ENCODE measurements at places on chromosomes 12 and 14.
A peak's percentile ranks its signal among the peaks of the same experiment; 100 is the strongest.

DNA sequence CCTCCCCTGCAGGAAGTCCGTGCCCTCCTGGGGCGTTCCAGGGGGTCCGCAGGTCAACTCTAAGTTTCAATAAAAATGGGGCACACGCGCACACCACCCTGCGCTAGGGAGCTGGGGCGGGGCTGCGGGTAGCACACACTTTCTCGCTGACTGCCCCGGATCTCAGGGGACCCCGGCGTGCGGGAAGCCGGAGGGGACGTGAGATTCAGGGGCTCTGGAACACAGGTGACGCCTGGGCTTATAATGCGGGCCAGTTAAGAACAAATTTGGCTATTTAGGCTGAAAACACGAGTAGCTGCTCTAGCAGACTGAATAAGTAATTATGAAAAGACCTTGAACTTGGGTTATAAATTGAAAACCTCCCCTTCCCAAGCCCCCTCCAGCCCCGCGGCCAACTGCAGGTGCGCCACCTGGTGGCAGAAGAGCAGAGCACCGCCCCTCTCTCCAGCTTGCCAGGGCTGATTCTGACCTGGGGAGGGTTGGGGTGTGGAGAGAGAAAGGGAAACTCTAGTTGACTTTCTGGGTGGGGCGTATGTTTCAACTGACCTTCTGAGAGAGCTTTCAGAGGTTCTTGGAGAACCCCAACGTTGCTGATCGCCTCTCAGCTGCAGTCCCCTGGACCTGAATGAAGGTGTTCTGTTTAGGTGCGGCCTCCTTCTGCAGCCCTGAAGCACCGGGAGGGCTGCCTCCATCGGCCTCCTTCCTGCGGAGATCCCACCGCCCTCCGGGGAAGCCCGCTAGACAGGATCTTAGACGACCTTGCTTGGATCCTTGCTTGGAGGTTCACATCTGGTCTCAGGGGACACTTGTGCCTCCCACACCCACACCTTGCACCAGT lies 118.4 kb upstream of the EVL start:
- DNase-seq, result no peak

DNA sequence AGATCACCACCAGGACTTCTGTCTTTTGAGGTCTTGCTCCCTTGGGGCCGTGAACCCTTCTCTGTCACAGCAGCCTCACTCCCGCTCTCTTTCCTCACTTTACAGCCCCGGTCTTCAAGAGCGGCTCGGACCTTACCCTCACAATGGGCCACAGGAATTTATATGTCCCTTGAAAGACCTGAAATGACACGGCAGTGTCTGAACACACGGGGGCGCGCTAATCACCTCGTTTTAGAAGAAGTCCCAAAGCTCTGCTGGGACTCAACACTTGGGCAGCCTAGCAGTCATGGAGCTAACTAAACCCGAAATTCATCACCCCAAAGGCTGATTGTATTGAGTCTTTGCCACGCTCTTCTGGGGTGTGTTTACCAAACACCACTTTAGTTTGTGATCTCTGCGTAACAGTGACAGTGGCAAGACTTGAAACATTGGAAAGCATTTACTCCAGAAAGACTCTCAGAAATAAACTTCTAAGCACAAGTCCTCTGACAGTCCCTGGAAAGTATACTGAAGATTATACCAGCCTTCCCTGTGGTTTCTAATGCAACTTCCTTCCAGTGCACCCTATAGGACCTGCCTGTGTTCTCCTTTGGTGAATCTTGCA lies 29.0 kb downstream of the SERPINA11 start:
- DNase-seq, result peak; percentile 79

GRCh38 chr12:82414044-82414443 lies 55.7 kb downstream of the METTL25 start:
- peak; percentile 3 for DNase-seq

- DNase-seq, result peak; percentile 68
These were observed at the start of gene CCDC177 for GRCh38 chr14:69574263-69574953. Gene CCDC177, minus strand, starts transcription at chr14:69574871. Its CDS starts 1,249 bp downstream, at chr14:69573622.

DNA sequence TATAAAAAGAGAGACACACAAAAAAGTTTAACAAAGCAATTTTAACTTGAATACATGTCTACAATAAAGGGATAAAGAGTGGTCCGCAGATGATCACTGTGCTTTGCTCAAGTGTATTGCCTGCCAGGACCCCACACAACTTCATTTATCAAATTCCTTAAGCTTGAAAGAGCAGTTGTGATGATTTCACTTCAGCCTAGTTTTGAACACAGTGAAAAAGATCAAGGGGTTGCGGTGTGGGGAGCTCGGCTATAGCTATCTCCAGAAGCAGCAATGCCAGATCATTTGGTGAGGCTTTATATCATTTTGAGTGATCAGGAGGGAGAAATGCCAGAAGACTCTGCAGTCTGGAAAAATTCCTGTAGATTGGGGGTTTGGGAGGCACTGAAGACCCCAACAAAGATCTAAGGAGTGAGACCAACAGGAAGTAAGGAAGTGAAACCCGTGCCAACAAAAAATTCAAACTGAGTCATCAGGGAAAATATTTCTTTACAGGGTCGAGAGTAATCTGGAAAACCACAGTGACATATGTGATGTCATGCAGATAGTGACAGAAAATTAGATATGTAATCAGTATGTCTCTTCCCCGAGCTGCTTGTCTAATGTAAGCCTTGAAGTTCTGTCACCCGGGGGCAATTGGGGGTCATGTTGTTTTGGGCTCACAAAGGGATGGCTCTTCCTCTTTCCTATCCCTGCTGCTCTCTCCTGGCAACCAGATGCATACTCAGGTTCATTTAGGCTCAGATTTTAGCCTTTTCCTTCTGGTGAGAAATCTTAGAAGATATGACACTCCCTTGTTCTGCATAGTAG lies 221.8 kb downstream of the MSRB3 start:
- peak; percentile 33 for DNase-seq

DNA sequence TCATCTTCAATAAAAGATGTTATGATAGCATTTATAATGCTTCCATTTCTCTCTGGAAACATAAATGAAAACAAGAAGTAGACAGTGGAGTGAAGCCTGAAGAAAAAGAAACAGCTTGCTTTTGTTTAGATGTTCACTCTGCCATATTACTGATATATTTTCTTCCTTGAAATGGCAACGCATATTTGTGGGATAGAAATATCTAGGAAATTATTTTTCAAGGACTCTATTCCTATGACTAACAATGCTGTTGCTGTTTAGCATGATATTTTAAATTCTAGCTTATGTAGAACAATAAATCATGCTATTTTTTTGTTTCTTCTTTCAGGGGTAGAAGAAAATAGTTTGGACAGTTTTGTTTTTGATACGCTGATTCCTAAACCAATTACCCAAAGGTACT lies 359.0 kb downstream of the NAV3 start:
- DNase-seq, result no peak

- DNase-seq, result no peak
These were observed 78.2 kb downstream of the SCN8A start for GRCh38 chr12:51669271-51669670.

DNA sequence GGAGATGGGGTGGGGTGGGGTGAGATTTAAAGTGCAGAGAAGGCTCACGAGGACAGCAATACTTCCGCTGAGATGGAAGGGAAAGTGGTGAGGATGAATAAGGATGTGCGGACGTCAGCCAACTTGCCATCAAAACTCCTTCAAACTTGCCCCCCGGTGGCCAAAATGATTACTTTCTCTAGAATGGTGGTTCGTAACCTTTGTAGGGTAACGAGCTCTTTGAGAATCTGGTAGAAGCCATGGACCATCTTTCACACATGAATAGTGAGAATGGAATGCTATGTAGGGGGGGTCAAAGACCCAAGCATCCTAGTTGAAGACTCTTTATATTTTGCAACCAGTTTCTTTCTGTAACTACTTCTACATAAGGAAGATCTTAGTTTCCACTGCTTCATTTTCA lies 245.9 kb upstream of the DDHD1 start:
- peak; percentile 42 for DNase-seq

DNA sequence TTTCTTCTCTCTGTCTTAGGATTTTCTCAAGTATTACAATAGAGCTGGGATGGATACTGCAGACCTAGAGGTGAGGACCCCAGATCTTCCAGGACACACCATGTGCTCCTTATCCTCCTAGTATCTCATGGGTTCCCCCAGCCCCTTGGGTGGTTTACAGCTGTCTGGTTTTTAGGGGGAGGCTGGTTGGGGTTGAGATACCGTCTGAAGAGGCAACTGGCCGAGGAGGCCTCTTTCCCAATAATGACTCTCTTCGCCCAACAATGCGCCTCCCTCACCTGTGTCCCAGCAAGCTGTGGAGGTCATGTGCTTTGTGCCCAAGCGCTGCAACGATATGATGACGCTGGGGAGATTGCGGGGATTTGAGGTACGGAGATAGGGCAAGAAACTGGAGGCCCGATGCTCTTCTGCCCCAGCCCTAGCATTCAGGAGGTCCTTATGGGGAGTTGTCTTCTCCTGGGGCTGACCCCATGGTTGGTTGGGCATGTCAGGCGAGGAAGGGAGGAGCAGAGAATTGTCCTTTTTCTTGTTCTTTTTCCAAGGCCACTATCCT lies 3.8 kb downstream of the ARHGEF25 start:
- no peak for DNase-seq

DNA sequence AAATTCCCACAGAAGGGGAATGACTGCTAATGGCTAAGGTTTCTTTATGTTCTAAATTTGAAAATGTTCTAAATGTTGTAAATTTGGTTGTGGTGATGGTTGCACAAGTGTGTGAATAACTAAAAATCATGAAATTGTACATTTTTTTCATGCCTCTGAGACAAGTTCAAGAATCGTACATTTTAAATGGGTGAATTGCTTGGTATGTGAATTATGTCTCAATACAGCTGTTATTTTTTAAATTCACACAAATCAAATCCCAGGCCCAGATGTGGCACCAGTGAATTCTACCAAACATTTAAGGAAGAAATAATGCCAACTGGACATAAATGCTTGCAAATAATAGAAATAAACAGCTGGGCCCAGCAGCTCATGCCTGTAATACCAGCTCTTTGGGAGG lies 28.6 kb upstream of the RND1 start:
- DNase-seq, result no peak

DNA sequence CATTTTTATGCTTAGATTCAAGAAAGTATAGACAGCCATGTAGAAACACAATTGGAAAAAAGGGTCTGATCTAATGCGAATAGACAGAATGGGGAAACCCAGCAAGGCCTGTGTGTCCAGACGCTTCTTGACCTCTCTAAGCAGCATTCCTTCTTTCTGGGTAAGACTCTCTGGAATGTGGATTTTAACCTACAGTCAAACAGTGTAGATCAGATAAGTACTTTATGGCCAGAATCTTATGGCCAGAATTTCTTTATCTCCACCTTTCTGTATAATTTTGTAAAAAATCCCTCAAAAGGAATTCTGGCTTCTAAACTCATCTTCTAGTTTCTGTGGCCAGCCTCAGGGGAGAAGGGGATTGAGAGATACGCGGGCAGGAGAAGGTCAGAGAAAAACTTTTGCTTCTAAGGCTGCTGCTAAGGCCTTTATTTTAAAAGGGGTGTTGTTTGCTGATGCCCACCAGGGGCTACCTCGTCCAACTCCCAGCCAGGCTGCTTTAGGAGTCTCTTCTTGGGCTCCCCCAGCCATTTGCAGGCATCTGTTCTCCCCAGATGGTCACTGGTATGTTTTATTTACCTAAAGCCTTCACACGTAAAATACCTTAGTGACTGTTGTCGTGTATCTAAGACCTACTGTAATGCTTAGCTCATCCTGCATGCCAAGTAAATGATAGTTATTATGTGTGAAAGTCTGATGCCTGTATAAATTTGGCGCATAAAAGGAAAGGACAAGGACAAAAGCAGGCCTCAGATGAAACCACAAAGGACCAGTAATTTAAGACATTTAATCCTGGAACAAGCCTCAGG lies 68.4 kb downstream of the ANO6 start:
- DNase-seq, result peak; percentile 76

DNA sequence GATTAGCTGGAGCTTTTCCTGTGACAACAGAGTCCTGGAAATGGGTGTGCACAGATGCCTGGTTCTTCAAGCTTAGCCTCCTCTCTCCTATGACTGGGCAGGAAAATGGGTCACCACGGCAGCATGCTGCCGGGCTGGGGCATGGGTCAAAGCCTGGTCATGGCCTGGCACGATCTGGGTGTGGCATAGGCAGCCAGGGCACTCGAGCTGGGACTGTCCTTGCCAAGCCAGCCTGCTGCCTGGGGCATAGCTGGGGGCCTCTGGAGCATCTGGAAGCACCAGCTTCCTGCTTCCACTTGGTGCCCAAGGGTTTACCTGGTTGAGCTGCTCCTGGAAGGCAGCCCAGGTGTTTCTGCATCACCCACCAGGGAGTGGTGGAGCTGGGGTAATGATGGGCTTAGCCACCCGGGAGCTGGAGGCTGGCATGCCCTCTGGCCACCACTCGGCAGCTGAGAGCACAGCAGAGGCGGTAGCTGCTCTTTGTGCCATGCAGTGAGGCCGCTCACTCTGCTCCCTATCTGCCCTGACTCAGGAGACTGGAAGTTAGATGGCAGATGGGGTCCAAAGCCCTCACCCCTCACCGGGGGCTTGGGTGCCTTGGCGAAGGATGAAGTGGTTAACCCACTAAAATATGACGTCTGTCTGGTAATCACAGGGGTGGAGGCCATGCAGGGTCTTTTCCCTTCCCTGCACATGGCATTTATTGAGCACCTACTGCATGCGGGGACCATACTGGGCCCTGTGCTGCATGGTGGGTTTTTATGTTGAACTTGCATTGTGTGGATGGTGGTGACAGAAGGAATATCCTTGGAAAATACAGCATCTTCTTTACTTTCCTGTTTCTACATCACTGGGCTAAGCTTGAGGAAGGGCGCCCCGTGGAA lies 1.7 kb downstream of the OTUB2 start:
- DNase-seq, result no peak

DNA sequence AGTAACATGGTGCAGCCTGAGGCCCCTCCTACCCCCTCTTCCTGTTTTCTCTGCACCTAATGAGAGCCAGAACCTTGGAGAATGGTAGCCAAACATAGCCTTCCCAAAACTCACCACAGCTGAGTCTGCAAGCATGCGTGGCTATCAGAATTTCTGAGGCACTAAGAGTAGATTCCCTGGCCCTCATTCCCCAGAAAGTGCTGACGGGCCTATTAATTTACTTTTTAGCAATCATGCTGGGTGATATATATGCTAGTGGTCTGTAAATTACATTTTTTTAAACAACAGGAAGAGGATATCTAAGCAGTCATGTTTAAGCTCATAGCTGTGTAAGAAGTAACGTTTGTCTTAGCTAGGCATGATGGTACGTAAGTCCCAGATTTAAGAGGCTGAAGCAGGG lies 30.4 kb downstream of the KANSL2 start:
- DNase-seq, result no peak

- DNase-seq, result no peak
These were observed 168.7 kb upstream of the CNOT2 start for GRCh38 chr12:70074510-70074909.

- no peak for DNase-seq
These were observed 18.9 kb upstream of the CD27 start for GRCh38 chr12:6425590-6426531.

- DNase-seq, result no peak
These were observed 16.8 kb downstream of the NIN start for GRCh38 chr14:50814161-50814560.

GRCh38 chr14:78018283-78018682 lies 151.9 kb upstream of the NRXN3 start:
- DNase-seq, result no peak
